ENCODE measurements at places on chromosomes 11 and 22. TPM values are rescaled to one million over a fixed set of nuclear protein-coding genes. Genes with fewer than 3 reads are reported as not detected.
A peak's percentile ranks its signal among the peaks of the same experiment; 100 is the strongest.

- H3K4me1 ChIP-seq, result no peaks in the 10 kb centered on the region
- H3K27me3 ChIP-seq, result no peaks in the 10 kb centered on the region
- DNase-seq, result no peak
- no peak overlapping the region for H3K4me3 ChIP-seq
- no peaks in the 10 kb centered on the region for H3K36me3 ChIP-seq
Observed at GRCh38 chr11:35689081-35689996, 26.8 kb downstream of the TRIM44 start.

KCNK4 gene
- total RNA-seq, result 0.61 TPM

DNA sequence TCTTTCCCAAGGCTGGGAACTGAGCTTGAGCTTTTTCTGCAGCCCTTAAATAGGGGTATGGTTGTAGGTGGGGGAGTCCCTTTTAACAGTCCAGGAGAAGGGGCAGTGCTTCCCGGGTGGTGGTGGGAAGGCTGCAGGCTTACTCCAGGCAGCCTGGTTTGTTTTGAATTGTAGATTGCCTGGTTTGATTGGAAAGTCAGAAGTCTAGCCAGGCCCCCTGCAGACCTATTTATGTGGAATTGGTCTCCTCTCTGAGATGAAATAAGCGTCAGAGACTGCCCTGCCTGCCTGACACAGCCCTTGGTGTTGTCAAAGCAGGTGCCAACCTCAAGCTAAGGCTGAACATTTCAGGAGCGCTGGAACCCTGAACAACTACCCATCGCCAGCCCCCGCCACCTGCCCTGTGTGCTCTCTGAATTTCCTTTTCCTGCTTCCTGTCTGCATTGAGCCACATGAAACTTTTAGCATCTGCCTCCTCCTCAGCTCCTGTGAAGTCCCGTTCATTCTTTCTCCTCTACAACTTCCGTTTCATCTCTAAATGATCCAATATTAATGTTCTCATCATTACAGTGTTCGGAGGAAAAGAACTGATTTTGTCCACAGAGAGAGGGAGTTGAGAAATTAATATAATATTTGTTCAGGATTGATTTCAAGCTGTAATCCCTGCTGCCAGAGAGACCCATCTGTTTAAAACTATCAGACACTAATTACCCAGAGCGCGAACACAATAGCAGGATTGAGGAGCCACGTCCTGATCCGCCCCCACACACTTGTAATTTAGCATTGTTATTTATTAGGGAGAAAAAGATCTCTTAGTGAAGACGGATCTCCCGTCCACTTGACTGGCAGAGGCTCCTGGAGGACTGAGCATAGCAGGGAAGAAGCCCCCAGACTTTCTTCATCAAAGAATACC lies 136.5 kb downstream of the TRIM29 start:
- H3K4me1 ChIP-seq, result no peaks in the 10 kb centered on the region
- H3K4me3 ChIP-seq, result no peak overlapping the region
- DNase-seq, result no peak
- H3K36me3 ChIP-seq, result no peaks in the 10 kb centered on the region
- H3K27ac ChIP-seq, result no peak overlapping the region
- H3K27me3 ChIP-seq, result no peaks in the 10 kb centered on the region

GRCh38 chr11:95692526-95693260 lies 96.9 kb downstream of the FAM76B start:
- no peaks in the 10 kb centered on the region for H3K36me3 ChIP-seq
- H3K27ac ChIP-seq, result no peak overlapping the region
- H3K4me1 ChIP-seq, result no peaks in the 10 kb centered on the region
- no peak overlapping the region for H3K4me3 ChIP-seq
- DNase-seq, result no peak

GRCh38 chr11:64566042-64566914 lies 24.7 kb upstream of the SLC22A12 start:
- DNase-seq, result peak; percentile 77
- no peak overlapping the region for H3K4me3 ChIP-seq
- H3K27ac ChIP-seq, result peak overlapping the region; percentile 79
- no peaks in the 10 kb centered on the region for H3K4me1 ChIP-seq

DNA sequence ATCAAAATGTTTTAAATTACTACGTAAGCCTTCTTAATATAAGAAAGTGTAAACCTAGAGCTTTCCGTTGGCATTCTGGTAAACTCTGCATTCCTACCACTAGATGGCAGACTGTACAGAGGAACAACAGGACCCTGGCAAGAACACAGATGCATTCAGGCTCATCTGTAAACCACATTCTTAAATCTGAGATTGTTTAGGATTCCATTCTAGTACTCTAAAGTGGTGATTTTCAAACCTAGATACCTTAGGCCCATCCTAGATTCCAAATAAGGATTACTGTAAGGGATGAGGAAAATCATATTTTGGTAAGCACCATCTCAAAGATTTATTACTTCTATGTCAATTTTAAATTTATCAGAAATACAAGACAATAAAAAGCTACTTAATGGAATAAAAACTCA lies 26.9 kb downstream of the PICALM start:
- no peaks in the 10 kb centered on the region for H3K27me3 ChIP-seq
- peak overlapping the region; percentile 79 for H3K27ac ChIP-seq
- no peaks in the 10 kb centered on the region for H3K36me3 ChIP-seq
- H3K4me1 ChIP-seq, result peaks cover 9% of the 10 kb centered on the region

DNA sequence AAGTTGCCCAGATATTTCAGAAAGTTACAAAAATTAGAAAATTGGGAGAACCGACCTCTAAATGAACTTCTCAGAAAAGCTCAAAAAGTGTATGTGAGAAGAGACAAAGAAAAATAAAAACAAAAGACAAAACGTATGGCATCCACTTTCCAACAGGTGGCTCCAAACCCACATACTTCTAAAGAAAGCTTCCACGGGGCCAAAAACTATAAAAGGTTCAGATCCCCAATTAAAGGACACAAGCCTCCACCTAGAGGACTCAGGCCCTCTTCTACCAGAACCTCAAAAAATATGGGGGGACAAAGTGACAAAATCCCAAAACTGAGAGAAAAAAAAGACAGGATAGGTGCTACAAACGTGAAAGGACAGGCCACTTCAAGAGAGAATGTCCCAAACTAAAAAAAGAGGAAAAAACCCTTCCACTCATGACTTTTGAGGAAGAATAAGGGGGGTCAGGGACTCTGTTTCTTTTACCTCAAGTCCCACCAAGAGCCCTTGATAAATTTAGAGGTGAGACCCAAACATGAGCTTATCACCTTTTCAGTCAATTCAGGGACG lies 8.8 kb downstream of the SCGB2A1 start:
- no peak overlapping the region for H3K27ac ChIP-seq
- no peaks in the 10 kb centered on the region for H3K27me3 ChIP-seq
- no peaks in the 10 kb centered on the region for H3K4me1 ChIP-seq
- DNase-seq, result no peak

POGLUT3 gene
- total RNA-seq, result 106 TPM

OR8G1 gene
- total RNA-seq, result not detected

GRCh38 chr11:8828046-8828445 lies 82.9 kb upstream of the AKIP1 start:
- H3K4me1 ChIP-seq, result no peaks in the 10 kb centered on the region
- H3K4me3 ChIP-seq, result no peak overlapping the region
- no peaks in the 10 kb centered on the region for H3K27me3 ChIP-seq
- no peaks in the 10 kb centered on the region for H3K36me3 ChIP-seq
- DNase-seq, result no peak

GRCh38 chr11:93519179-93519578 lies 24.0 kb downstream of the SMCO4 start:
- no peaks in the 10 kb centered on the region for H3K27me3 ChIP-seq
- H3K4me3 ChIP-seq, result no peak overlapping the region
- H3K36me3 ChIP-seq, result no peaks in the 10 kb centered on the region
- no peak overlapping the region for H3K27ac ChIP-seq

OSBP2 gene
- total RNA-seq, result not detected

DNA sequence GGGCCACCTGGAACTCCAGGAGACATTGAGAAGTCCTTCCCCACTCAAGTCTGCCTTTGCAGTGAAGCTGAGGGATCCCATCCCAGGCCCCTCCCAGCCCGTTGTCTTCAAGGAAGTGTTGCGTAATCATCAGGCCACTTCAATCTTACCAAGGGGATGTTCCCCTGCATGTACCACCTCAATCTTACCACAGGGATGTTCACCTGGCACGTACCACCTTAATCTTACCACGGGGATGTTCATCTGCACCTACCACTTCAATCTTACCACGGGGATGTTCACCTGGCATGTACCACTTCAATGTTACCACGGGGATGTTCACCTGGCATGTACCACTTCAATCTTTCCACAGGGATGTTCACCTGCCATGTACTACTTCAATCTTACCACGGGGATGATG lies 108.0 kb upstream of the SYN3 start:
- no peak overlapping the region for H3K4me3 ChIP-seq
- H3K27me3 ChIP-seq, result no peaks in the 10 kb centered on the region
- no peak for DNase-seq
- H3K27ac ChIP-seq, result no peak overlapping the region

DNA sequence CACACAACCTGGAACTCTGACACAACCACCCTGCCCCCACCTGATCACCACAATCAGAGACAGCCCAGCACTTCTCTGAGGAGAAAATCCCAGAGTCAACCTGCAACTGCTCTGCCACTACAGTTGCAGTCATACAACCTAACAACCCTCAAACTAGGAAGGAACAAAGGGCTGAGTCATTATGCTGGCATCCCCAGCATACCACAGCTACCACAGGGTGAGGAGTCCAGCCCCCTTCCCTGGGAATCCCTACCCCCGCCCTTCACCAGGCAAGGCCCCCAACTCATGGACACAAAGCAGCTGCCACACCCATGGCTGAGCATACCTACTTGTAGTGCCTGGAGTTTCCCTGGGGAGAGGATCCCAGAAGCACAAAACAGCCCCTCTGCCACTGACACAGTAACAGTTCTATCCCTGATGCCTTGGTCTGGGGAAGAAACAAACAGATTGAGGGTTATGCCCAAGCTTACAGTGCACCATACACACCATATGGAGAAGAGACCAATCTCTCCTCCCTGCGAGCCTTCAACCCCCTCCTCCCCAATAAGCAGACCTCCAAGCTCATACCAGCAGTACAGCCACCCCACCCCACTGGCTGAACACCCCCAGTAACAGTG lies 68.5 kb upstream of the C11orf58 start:
- no peaks in the 10 kb centered on the region for H3K36me3 ChIP-seq
- DNase-seq, result no peak
- H3K27me3 ChIP-seq, result no peaks in the 10 kb centered on the region
- no peaks in the 10 kb centered on the region for H3K4me1 ChIP-seq
- no peak overlapping the region for H3K4me3 ChIP-seq

Data from uterus (tissue), 4 donors.